A673 (cell line): ENCODE measurements at places on chromosomes 4 and X. TPM values are rescaled to one million over a fixed set of nuclear protein-coding genes. Genes with fewer than 3 reads are reported as not detected.

UGT2B15 gene
- total RNA-seq: not detected in 2 replicates

- no peak for DNase-seq
Observed at GRCh38 chr4:52079659-52080058, 28.6 kb downstream of the SPATA18 start.

GRCh38 chr4:54165438-54165837 is 63.7 kb upstream of the PDGFRA start:
- peak; percentile 5 for DNase-seq

SLC34A2 gene
- total RNA-seq: 0.06 and 0.24 TPM in 2 replicates

LRIT3 gene
- 0.26 and 0.33 TPM in 2 replicates for total RNA-seq

DNA sequence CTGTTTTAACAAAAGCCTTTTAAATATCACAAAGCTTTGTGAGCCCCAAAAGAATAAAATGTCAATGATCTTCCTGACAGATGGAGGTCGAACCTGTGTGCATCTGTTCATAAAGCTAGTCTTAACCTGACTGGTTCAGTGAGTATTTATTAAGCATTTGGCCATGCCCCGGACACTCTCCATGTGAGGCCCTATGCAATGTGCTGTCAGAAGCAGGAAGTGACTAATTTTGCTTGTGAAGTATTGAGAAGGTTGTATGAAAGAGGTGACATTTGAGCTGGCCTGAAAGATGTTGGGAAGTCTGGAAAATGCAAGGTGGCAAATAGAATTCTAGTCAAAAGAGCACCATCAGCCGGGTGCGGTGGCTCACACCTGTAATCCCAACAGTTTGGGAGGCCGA is 171.4 kb downstream of the MSL3 start:
- no peak for DNase-seq

CNKSR2 gene
- total RNA-seq: 0.96 and 1.5 TPM in 2 replicates

DNA sequence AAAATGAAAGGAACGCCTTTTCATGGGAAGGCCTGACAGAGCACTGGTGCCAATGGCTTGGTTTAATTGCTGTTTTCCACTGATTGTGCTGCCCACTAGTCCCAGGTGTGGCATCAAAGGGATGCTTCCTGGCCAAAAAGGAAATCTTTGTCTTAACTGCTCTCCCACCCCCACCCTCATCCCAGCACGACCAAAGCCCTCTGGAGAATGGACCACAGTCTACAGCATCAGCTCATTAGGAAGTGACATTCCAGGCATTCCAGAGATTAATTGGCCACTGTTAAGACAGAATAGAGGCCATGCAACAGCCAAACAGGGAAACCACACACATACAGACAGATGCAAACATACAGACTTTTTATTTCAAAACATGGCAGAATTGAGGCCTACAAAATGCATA is 143.2 kb downstream of the LHFPL1 start:
- no peak for DNase-seq

DNA sequence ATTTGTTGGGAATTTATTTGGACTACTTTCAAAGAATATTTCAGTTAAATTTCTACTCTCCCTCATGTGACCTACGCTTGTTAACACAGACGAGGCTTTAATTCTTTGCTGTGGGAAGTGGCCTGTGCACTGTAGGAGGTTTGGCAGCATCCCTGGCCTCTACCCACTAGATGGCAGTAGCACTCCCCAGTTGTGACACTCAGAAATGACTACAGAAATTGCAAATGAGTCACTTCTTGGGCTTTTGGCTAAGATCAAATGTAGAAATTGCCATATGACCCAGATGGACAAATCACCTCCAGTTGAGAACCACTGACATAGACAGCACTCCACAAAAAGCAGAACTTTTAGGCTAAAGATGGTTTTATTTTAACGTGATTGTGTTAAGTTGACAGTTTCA is 22.1 kb downstream of the PIR start:
- peak; percentile 81 for DNase-seq

GRCh38 chrX:139881572-139881971 is 51.3 kb downstream of the ATP11C start:
- DNase-seq: peak; percentile 90

DNA sequence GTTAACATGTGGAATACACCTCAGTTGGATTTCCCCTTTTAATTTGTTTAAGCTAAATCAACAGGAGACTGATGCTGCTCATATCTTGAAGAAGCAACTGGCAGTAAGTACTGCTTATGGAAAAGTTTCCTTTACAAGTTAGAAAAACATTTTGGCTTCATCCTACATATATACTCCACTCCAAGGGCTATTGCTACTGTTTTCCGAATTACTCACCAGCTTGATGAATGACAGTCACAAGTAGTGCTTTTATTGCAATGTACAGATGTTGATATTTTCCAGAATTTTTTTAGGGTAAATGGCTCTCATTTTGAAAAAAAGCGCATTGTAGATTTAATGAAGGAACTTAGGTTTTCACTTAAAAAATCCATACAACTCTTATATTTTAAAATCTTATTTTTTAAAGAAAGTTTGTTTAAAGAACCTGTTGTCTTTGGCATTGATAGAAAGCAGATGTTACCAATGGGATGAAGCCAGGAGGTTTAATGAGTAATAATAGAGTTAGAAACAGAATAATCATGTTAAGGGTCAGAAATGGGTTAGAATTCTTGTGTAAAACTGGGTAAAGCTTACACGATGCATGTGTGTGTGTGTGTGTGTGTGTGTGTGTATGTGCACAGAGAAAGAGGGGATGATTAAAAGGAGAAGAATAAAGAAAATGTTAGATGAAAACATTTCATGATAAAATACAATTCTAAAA is 272.9 kb downstream of the CFAP299 start:
- no peak for DNase-seq

BEND2 gene
- total RNA-seq: not detected in 2 replicates

DNA sequence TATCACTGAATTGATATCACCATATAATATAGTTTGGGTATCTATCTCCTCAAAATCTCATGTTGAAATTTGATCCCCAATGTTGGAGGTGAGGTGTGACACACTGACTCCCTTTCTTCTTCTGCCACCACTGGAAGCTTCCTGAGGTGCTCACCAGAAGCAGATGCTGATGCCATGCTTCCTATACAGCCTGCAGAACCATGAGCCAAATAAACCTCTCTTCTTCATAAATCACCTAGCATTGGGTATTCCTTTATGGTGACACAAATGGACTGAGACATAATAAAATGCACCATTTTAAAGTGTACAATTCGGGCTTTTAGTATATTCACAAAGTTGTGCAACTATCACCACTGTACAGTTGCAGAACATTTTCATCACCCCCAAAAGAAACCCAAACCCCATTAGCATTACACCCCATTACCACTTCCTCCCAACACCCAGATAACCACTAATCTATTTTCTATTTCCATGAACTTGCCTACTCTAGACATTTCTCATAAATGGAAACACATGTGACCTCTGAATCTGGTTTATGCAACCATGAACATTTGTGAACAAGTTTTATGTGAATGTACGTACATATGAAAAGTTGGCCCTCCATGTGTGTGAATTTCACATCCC is 148.9 kb downstream of the OPHN1 start:
- no peak for DNase-seq

GRCh38 chr4:70426789-70427188 is 29.0 kb downstream of the OPRPN start:
- no peak for DNase-seq

NPFFR2 gene
- total RNA-seq: not detected in 2 replicates

GRCh38 chrX:71099736-71100135 is 4.1 kb downstream of the FOXO4 start:
- no peak for DNase-seq

GRCh38 chrX:103417933-103418332 is 41.6 kb downstream of the BEX3 start:
- DNase-seq: no peak

P2RY8 gene
- not detected in 2 replicates for total RNA-seq

- DNase-seq: no peak
Observed at GRCh38 chrX:40617566-40617965, 5.7 kb upstream of the MPC1L start.

MAGEA10 gene
- not detected in 2 replicates for total RNA-seq

GRCh38 chr4:183435803-183436202 is 8.6 kb upstream of the CDKN2AIP start:
- DNase-seq: no peak

DNA sequence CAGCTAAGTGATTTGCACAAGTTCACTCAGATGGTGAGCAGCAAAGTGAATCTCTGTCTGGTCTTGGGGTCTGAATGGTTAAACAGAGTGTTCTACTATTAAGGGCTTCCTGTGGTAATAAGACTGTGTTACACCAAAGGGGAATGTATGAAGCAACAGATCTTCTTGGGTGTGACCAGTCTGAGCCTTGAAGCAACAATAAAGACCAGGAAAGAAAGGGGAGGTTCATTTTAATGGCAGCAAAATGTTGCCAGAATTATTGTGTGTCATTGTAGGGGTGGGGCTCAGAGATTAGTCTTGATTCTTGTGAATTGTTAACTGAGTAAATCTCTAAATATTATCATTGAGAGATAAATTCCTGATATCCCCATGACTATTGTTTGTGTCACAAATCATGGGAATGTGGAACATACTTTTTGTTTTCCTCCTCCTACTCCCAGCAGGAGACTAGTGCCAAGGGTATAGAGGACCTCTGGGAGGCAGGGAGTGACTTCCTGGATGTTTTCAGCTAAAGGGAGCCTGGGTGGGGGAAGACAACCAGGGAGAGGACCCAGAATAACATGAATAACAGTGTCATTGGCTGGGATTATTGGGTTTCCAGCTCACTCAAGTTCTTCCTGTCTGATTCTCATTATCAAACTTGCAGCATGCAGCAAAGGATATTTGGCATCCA is 141.4 kb upstream of the PAK3 start:
- no peak for DNase-seq

DDIT4L gene
- total RNA-seq: 0.15 and 0.26 TPM in 2 replicates

DNA sequence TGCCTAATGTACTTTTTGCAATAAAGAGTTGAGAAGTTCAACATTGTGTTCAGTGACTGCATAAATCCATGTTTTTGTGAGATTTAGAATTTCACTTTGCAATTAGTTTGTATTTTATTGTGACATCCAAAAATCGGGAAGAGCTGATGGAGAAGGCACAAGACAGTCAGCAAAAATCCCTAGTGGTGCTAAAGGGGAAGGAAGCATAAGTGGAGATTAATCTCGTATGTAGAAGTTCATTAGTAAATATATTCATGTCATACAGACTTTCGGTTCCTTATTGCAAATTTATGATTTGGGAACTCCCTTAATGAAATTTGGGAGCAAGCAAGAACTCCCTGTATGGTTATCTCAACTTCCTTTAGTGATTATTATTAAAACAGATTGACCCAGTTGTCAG is 57.8 kb upstream of the SLC39A8 start:
- DNase-seq: no peak

- no peak for DNase-seq
Observed at GRCh38 chr4:19438233-19438632, 813.5 kb upstream of the SLIT2 start.

MAGEA8 gene
- not detected in 2 replicates for total RNA-seq

DNA sequence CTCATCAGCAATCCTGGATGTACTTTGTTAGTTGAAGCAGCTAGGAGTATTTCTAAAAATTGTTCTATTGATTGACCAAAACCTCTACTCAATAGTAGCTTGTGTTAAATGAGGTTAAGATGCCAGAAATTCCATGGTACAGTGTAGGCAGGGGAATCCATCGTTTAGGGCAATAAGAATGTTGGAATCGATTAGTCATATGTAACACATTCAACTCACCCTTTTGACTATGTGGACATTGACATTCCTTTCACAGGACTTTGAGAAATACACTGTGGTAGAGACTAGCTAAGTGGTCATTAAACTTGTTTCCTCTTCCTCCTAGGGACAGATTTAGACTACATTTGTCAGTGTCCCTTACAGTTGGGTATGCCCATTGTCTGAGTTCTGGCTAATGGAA is 40.2 kb downstream of the KDM5C start:
- no peak for DNase-seq

DNA sequence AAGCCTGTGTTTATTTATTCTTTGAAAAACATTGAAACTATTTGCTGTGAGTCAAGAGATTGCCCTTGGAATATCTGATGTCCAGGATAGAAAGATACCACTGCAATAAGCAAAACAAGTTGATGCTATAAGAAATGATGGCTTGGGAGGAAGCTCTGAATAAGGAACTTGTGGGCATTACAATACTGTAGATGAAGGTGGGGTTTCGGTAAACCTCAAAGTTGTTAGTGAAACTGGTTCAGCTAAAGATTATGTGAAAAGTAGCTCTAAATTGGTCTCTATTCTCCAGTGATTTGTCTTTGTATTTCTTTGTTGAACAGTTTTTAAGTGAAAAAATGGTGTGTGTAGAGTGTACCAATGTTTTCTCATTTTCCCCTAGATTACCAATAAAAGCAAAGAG is 128.7 kb downstream of the AKAP4 start:
- DNase-seq: no peak

GRCh38 chr4:113293043-113293560 is 243.6 kb downstream of the ANK2 start:
- DNase-seq: no peak

- DNase-seq: no peak
Observed at GRCh38 chr4:100366213-100366612, 151.6 kb downstream of the EMCN start.

DNA sequence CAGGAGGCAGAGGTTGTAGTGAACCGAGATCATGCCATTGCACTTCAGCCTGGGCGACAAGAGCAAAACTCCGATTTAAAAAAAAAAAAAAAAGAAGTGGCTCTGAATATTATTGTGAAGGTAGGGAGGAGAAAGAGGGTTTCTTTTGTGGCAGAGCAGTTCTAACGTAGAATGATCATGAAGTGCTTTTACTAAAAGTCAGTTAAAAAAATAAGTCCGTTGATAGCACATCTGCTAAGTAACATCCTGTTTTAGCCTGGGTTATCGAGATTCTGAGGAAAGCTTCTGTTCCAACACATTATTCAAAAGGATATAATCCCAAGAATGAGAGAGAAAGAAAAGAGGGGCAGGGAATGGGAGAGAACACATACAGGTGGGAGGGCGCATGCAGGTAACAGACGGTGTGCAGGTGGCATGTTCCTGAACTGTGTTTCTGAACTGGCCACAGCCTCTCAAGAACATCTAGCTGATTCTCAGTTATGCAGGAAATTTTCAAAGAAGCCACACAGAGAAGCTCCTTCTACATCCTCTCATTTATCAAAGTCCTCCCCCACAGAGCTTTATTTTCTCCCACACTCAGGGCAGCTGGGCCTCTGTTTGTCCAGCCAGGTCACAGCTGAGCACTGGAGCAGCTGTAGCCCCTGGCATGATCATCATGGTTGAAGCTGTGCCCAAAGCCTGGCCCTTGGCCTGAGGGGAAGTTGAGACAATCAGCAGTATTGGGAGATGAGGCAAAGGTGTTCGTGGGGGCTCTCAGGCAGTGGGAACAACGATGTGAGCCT is 342.3 kb downstream of the ZNF674 start:
- DNase-seq: no peak

GRCh38 chr4:6682862-6683590 is 10.7 kb upstream of the S100P start:
- DNase-seq: no peak

DNA sequence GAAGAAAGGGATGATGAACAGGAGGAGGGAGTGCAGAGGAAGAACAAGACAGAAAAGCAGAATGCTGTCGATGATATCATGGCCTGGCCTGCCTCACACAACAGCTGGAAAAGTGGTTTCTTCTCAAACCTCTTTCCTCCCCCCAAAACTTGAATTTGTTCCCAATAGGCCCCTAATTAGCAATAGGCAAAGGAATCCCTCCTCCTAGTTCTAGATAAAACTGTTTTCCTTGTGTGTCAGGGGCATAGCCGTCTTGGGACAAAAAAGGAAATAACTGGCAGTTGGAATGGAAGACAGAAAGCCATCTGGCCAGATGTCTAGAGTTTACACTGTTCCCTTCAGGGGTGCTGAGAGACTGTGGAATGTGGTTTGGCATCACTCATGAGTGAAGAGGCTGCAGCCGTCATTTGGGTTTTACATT is 177.8 kb upstream of the C1QTNF7 start:
- no peak for DNase-seq

RPA4 gene
- 0.30 and 0.66 TPM in 2 replicates for total RNA-seq
